ENCODE measurements at places on chromosomes 7 and 10.
A peak's percentile ranks its signal among the peaks of the same experiment; 100 is the strongest.

DNA sequence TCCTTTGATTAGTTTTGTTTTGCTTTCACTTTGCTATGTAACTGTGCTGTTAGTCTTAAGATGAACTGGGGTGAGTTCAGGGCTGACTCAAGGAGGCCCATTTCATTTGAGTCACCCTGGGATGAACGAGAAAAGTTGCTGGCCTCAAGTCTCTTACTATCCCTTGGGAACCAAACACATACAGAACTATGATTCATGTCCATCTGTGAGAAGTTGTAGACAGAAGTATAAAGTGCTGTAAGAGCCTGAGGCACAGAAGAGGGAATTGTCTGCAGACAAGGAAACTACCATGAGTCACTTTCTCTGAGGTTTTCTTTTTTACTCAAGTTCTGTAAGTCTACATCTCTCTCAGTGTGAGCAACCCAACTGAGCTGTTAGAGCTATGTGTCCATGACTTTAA, 179.8 kb upstream of the CSTF2T start:
- DNase-seq = no peak

DNA sequence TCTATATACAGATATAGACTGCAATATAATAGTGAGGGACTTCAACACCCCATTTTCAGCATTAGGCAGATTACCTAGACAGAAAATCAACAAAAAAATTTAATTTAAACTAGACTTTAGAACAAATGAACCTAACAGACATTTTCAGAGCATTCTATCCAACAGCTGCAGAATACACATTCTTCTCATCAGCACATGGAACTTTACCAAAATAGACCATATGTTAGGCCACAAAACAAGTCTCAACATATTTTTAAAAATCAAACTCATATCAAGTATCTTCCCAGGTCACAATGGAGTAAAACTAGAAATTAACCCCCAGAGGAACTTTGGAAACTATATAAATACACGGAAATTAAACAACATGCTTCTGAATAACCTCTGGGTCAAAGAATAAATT, 169.6 kb downstream of the MTERF1 start:
- no peak for DNase-seq

DNA sequence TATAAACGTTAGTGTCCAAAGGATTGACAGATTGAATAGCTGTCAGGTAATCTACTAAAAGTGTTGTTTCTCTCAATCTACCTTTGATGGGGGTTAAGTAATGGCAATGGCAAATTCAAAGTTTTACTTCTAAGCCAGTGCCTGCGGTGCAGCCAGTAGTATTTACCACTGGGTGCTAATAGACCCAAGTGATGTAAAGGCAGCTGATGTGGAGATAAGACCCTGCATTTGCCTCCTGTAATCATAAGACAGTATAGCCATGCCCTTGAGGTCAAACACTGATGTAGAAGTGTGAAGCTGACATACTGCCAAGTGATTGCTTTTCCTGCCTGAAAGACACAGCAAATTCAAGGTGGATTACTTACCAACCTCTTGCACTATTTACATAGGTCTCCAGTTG, 572.0 kb downstream of the GRID1 start:
- DNase-seq = no peak

DNA sequence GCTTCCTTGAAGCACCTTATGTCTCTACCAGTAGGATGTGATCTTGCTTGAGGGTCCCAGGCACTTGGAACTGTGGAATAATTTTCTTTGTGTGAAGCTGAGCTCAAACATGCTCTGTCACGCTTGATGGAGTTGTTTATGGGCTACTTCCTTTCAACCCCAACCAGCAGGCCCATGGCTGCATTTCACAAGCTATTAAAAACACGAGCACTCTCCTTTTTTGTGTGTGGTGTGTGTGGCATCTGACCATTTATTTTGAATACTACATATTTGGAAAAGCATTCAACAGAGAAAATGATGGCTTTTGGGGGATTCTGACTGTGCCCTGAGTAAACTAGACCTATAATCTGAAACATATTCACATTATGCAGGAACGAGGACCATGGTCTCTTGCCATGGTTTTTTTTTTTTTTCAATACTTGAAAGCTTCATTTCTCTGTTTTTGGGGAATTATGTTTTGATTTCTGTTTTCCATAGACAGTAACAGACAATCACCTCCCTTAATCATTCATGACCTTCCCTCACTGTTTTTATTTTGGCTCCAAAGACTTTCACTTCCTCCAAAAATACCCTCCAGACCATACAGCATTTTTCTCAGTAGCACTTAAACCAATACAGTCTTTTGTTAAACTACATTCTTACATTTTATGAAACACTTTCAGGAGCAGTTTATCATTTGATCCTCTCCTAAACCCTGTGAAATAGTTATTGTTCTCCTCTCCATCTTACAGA, 233.6 kb upstream of the BMPER start:
- DNase-seq = no peak

- DNase-seq = peak; percentile 69
Observed at GRCh38 chr10:72062382-72062781, 26.0 kb downstream of the SPOCK2 start.

DNA sequence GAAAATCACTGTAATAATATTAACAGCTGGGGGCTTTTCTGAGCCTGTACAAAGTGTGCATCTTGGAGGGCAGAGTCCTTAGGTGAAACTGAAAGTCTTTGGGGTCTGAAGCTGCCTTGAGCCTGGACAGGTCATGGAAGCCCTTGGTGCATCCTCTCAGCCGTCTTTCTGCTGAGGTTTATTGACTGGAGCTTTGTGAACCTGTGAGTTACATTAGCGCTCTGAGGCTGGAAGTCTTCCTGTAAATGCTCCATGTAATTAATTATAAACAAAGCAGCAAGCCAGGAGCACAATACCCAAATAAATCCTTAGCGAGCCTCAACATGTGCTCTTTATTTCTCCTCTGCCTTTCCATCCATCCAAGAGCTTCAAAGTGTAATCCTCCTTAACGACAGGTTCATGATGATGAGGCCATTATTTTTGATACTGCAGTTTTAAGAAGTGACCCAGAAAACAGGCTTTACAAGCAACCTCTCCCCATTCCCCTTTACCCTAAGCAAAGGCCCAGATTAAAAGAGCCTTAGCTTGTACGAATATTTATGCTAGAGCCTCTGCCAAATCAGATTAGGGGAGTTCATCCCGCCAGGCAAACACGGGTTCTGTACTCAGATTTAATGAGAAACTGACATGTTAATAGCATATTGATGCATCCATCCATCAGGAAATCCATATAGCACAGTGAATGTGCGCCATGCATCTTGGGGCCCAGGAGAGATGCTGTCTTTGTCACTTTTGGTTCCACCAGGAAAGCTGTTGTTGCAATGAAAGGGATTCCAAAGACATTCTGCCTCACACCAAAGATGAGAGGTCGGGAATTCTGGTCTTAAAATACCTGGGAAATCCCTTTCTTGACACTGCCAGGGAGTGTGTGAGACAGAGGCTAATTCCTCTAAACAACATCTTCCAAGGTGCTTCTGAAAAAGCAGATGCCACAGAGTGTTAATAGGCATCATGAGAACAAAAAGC, 118.1 kb downstream of the ANLN start:
- no peak for DNase-seq

- DNase-seq = no peak
Observed at GRCh38 chr10:6543431-6544005, 36.6 kb downstream of the PRKCQ start.

DNA sequence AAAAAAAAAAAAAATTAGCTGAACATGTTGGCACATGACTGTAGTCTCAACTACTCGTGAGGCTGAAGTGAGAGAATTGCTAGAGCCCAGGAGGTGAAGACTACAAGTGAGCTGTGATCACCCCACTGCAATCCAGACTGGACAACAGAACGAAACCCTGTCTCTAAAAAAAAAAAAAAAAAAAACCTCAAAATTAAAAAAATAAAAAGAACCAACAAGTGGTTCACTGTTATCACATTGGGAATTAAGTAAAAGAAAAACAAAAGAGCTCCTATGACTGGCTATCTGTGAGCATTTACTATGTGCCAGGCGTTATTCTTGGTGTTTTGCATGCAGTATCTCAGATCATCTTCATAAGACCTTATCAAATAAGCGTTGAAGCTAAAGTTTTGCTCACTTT, 66.0 kb downstream of the ANLN start:
- DNase-seq = no peak

DNA sequence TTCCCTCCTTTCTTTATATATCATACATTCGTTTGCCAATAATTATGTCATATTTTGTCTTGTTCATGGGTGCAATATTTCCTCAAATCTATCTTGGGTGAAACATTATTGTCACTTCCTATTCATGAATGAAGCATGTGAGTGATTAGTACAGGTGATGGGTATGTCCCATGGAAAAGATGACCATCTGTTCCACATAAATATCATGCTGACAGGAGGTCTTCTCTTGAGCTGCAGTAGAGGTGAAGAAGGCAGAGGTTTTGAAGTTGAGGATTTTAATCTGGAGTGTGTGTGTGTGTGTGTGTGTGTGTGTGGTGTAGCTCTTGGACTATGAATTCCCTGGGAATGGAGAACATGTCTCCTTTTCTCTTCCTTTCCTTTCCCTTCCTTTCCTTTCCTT, 350.5 kb upstream of the CHRM2 start:
- DNase-seq = no peak

- peak; percentile 38 for DNase-seq
Observed at GRCh38 chr7:105786520-105787470, 89.6 kb downstream of the ATXN7L1 start.

DNA sequence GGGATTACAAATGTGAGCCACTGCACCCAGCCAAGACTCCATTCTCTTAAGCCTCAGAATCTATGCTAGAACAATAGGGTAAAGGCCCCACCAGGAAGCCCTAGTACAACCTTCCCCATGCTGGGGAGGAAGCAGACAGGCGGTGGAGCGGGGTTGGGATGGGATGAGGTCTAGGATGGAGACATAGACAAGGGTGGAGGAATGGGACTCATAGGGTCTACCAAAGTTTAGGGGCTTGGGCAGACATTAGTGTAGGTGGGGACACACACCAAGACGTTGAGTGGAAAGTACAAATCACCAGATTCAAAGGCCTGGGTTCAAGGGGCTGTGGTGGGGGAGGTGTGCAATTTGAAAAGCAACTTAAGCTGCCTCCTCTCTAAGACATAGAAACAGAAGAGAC, 19.3 kb downstream of the PRSS2 start:
- no peak for DNase-seq

DNA sequence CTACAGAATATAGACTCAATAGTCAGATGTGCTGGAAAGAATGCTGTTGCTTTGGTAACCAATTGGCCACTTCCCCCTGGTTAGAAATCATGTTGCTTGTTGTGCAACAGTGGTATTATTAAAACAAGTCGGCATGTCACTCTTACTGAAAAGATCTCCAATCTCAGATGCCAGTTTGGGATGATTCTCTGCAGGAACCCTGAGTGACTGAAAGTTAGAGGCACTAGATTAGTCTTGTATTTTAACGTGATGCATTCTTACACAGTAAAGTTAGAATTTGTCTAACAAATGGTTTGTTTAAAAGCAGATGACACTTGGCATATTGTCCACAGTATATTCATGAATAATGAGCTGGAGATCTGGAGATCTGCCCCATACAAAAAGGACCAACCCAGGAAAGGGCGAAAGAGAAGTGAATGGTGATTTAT, 287.6 kb downstream of the TWIST1 start:
- DNase-seq = no peak

All from spleen (tissue), 13 donors.